Inflammatory macrophage (primary cell): ENCODE measurements at places on chromosomes 3 and 15.

DNA sequence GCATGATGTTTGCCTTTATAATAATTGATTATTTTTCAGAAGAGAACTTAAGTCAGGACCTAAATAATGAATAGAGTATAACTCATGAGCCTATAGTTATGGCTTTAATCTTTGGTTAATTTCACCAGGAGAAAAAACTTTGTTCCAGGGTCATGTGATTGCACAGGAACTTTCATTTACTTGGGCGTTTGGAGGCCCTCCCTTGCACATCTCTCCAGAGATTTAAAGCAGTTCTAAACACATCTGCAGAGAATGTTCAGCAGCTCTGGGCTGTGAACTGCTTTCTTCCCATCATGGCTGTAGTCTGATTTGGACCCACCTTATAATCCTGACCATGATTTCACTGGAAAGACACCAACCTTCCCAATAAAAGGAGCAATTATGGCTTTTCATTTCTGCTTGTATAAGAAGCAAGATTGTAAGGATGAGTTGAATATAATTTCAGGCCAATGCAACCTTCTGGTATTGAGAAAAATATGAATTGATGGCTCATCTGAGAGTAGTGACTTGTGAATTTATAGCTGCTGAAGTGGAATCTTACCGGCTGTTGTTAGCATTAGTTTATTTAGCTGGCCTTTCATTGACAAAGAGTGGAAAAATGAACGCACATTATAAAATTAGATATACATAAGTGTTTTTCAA is 80.9 kb upstream of the PRTG start:
- no peak for DNase-seq

GRCh38 chr3:34856081-34856947 is 783.0 kb upstream of the ARPP21 start:
- DNase-seq: peak; percentile 1

GRCh38 chr3:126730376-126730775 is 26.3 kb downstream of the CHCHD6 start:
- DNase-seq: no peak

DNA sequence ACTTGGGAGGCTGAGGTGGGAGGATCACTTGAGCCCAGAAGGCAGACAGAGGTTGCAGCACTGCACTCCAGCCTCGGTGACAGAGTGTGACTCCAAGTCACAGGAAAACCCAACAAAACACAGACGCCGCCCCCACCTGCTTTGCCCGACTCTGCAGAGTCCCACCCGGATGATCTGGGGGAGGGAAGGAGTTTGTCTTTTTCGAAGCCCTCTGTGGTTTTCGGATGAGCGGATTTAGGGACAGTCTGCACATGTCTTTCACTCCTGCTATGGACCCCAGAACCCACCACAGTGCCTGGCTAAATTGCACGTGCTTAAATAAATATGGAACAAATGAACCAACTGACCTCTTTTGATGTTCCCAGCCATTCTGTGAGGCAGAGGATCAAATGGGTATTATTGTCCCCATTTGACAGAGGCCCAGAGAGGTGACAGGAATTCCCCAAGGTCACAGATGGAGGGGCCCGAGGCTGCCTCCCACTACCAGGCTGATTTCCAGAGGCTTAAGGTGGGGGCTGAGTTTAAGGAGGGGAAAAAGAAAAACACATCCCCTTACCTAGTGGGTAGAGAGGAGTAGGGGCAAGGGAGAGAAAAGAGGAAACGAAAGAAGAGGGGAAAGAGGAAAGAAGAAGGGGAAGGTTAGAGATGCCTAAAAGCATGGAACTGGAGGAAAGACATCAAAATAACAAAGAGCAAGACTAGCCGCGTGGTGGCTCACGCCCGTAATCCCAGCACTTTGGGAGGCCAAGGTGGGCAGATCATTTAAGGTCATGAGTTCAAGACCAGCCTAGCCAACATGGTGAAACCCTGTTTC is 59.4 kb upstream of the TFRC start:
- peak; percentile 57 for DNase-seq

GRCh38 chr3:32323604-32324003 is 68.0 kb upstream of the CMTM7 start:
- no peak for DNase-seq

DNA sequence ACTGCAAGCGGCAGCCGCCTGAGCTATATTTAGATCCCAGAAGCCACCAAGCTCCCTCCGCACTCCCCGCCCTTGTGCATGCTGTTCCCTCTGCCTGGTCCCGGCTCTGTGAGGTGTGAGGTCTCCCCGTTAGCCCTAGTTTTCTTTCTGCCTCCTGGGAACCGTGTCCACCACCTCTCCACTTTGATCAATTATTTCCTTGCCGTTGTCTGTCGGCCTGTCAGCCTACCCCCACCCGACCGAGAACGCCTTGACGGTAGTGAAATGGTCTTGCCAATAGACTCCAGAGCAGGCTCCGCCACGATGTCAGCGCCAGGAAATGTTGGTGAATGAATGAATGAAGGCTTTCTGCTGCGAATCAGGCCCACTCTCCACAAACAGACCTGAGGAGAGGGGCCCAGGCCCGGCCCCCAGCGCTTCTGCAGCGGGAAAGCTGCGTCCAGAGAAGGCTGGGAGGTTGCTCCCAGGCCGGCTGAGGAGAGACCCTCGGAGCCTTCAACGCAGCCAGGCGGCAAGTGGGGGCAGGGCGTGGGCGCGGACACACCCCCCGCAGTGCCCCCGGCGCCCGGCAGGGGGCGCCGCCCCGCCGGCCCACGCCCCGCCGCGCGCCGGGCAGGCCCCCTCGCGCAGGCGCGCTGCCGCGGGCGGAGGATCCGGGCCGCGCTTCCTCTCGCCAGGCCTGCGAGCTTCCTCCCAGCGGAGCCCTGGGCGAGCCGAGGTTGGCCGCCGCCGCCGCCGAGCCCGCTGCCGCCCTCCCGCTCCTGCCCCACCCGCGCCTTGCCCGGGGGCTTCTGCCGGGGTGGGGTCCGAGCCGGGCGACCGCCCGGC is at the start of gene CSK:
TSS of gene CSK (plus strand) at position 650 of the 828 bp plus-strand sequence. CDS start 16,218 bp downstream, outside the sequence.
- peak; percentile 80 for DNase-seq
